ENCODE measurements at places on chromosomes 2 and 18.

DNA sequence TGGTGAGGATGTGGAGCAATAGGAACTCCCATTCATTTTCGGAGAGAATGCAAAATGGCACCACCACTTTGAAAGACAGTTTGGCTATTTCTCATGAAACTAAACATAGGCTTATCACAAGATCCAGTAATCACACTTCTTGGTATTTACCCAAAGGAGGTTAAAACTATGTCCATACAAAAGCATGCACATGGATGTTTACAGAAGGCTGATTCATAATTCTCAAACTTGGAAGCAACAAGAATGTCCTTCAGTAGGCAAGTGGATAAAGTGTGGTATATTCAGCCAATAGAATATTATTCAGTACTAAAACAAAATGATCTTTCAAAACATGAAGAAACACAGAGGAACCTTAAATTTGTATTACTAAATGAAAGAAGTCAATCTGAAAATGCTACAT is 440.6 kb downstream of the FBXO15 start:
- no peak for DNase-seq

DNA sequence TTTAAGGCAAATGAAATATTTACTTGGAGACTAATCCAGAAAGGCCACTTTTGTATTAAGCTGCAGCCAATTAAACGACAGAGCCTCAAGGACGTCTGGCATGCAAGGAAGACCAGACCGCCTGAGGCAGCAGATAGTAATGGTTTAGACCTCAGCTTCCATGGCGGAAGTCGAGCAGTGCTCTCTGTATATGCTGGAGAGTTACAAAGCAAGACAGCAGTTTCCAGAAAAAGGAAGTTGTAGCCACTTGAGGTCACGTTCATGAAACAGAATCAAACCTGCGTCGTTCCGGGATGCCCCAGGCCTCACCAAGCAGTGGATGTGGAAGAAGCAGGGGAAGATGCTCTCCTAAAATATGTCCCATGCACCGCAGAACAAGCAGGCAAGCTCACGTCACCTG is 142.0 kb downstream of the PTGR3 start:
- DNase-seq: no peak

- no peak for DNase-seq
Observed at GRCh38 chr2:42386682-42387081, 25.7 kb upstream of the COX7A2L start.

- DNase-seq: no peak
Observed at GRCh38 chr2:223674998-223675609, 72.9 kb upstream of the SCG2 start.

- no peak for DNase-seq
Observed at GRCh38 chr2:66156171-66156570, 278.8 kb upstream of the MEIS1 start.

GRCh38 chr2:79219383-79219988 is 59.9 kb upstream of the REG3A start:
- no peak for DNase-seq

GRCh38 chr18:75658330-75658729 is 230.8 kb upstream of the SMIM21 start:
- no peak for DNase-seq

- DNase-seq: no peak
Observed at GRCh38 chr2:187689372-187689771, 135.1 kb upstream of the TFPI start.

Data from Right ventricle myocardium inferior (tissue), 1 donor.